Effector memory CD4-positive, alpha-beta T cell (primary cell): ENCODE measurements at places on chromosomes 11 and 22.

DNA sequence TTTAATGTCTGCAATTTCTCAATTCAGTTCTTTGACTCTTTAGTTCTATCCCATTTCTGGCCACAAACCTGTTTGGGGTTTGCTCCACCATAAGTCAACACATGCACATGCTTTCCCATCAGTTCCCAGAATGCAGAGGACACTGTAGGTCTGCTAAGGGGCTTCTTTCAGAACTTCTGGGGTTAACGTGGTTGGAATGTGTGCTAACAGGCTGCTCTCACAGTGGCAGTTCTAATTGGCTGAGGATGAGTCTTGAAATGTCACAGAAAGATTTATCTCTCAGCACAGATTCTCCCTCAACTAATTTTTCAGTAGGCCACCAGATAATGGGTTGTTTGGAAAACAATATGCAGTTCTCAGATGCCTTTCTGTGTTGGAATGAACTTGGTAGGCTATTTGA, 703.4 kb downstream of the NTM start:
- DNase-seq, result no peak

GRCh38 chr22:36086170-36086490, 57.5 kb upstream of the RBFOX2 start:
- no peak for DNase-seq

GRCh38 chr22:35548722-35549112, 8.1 kb downstream of the RASD2 start:
- no peak for DNase-seq

- no peak for DNase-seq
Observed at GRCh38 chr11:59658036-59658435, 10.8 kb downstream of the PATL1 start.

GRCh38 chr11:37322333-37323194, 724.5 kb upstream of the RAG2 start:
- no peak for DNase-seq

DNA sequence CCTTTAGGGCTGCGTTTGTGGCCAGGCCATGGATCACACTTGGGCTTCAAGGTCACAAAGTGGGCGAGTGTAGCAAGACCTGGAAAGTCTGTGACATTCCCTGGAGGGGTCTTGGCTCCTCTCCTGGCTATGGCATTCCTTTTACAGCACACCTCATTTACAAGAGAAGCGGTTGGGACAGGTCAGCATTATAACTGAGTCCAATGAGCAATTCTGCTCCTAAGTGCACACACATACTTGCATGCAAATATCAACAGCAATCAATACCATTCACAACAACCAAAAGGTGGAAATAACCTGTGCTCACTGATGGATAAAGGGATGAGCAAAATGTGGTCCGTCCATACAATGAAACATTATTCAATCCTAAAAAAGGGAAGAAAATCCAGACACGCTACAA, 298.2 kb downstream of the CTTN start:
- no peak for DNase-seq

DNA sequence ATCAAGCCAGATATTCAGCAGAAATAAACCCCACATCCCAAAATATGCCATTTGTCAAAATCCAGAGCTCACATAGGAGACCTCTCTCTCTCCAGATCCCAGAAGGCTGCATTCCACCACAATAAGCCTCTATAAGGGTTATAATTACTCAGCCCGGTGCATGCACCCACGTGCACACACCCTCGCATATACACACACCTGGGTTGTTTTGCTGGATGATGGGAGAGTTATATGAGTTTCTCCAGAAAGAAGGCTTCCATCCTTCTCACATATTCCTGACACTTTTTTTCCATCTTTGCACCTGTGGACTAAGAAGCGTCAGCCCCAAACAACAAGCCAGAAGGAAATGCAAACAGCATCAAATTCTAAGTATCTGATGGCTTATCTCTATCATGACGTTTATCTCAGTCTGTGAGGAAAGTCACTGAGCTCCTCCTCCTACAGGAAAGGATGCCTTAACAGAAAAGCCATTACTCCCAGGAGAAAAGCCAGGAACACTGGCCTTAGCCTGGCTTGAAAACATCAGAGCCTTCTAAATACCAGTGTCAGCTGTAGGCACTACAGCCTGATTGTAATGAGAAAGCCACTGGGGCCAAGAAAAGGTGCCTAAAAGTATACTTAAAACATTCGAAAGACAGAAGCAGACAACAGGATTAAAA, 253.2 kb downstream of the LARGE1 start:
- DNase-seq, result no peak

DNA sequence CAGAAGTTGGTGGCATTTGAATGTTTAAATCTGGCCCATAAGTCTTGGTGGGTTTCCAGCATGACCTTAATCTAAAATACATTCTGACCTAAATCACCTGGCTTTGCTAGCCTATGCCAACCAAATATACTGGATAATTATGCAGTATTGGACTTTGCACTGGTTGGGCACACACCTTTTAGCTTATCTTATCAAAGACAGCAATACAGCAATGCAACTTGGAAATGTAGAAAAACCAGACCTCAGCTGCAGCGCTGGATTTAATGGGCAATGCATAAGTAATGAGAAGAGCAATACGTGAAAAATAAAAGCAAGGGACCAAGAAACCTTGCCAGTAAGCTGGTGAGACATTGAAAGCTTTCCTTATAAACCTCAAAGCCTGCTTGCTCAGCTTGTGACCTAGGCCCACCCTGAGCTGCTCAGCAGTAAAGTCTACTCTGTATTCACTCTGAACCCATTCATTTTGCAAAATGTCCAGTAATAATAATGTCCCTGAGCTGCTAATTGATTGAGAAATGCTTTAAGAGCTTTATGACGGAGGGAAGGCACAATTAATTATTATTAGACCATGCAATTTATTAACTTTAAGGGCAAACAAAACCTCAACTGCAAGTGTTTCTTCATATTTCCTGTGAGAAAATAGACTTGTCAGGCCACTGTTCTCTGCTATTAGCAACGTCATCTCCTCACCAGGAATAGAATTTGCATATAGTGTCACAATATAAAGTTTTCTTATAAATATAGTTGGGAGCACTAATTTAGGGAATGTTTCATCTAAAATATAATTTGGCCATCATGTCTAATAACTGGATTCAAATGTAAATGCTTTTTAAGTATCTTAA, 49.4 kb upstream of the CEP295 start:
- no peak for DNase-seq
